ENCODE measurements at places on chromosomes 3 and 15. TPM values are rescaled to one million over a fixed set of nuclear protein-coding genes. Genes with fewer than 3 reads are reported as not detected.

GRCh38 chr3:159458010-159458409 is 530.6 kb upstream of the IL12A start:
- DNase-seq: peak; percentile 97

GRCh38 chr3:82496890-82497560 is 735.6 kb upstream of the GBE1 start:
- peak; percentile 8 for DNase-seq

- DNase-seq: no peak
Observed at GRCh38 chr3:23594894-23595670, 210.7 kb upstream of the UBE2E1 start.

DNA sequence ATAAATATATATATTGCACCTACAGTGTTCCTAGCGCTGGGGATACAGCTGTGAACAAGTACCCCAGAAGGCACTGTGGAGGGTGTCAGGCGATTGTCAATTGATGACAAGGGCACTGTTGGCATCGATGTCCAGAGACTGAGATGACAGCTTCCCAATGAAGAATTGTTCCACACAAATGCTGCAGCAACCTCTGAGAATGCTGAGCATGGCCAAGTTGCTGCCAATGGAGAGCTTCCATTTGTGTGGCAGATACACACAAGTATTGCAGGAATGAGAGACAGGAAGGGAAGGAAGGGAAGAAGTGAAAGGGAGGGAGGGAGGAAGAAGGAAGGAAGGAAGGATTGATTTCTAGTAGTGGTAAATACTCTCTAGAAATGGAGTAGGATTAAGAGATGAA is 21.9 kb downstream of the LRTM1 start:
- no peak for DNase-seq

- no peak for DNase-seq
Observed at GRCh38 chr15:87680208-87680607, 576.3 kb downstream of the NTRK3 start.

DNA sequence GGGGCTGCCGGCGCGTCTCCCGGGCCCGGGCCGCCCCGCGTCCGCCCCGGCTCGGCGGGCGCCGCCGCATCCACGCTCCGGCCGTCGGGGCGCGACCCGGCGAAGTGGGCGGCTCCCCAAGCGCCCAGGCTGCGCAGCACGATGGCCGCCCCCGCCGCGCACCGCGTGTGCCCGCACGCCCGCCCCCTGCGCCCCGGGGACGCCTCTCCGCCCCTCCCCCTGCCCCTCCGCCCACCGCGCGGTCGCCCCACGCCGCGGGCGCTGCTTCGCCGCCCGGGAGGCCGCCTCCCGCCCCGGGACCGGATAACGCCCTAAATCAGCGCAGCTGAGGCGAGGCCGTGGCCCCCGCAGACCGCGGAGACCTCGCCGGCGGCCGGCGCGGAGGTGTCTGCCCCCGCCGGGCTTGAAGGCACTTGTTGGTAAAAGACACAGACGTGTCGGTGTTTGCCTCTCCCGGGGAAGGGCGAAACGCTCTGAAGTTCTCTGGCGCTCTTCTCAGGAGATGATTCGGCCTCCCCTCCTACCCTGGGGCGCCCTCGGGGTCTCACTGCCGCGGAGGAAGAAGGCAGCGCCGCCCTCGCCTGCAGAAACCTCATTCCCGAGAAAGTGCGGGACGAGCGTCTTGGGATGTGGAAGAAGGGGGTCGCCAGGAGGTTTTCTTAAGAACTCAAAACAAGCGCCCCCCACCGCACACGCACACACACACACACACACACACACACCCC is at the start of gene BNC1:
Gene BNC1, minus strand, starts transcription at position 106 of the 725 bp plus-strand sequence. Its CDS starts 36 bp downstream, at position 70.
- DNase-seq: peak; percentile 84

- DNase-seq: no peak
Observed at GRCh38 chr3:56347219-56347871, 120.9 kb downstream of the ERC2 start.

- no peak for DNase-seq
Observed at GRCh38 chr3:159899166-159899565, 89.5 kb upstream of the IL12A start.

DNA sequence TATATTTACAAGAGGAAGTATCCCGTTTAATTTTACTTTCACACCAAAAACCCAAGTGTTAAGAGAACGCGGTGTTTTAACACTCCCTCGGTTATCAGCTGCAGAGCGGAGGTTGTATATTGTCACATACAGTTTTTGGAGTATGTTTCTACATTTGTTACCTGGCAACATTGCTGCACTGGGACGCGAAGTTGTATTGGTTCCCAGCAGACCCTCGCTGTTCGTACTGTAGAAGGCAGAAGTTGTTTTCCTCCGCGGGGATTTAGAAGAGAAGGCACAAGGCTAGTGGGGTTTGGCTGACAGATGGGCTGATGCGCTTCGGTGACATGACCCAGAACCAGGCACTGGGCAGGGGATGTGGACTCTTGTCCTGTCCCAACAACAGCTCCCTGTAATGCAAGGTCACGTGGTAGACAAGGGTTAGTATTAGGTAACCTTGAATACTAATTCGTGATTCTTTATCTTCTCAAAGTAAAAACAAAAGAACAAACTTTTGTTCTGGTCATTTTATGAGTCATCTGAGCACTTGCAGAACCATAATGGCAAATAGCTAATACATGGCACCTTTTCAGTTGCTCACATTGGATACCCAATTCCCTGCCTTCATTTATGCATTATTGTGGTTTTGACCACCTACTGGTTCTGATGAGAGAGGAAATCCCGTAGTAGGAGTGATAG is 230.4 kb upstream of the BHLHE40 start:
- DNase-seq: no peak

- no peak for DNase-seq
Observed at GRCh38 chr3:127483902-127484591, 106.5 kb downstream of the TPRA1 start.

The CYP8B1 gene
- not detected for polyA plus RNA-seq

The LDHAL6B gene
- not detected for polyA plus RNA-seq

DNA sequence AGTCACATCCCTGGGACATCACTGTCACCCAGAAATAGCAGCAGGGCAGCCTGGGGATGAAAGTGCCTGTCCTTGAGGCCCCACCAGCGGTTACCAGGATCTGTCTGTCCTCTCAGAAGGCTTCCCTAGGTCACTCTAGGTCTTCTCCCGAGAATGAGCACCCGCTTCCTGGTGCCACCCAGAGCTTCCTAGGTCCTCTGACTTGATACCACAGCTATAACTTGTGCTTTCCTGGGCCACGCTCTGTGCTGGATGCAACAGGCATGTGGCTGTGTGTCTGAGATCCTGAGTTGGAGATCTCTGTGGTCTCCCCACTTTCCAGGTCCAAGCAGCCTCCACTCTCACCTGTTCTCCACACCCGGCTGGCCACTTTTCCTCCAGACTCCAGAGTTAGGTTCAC is 25.8 kb downstream of the ARNT2 start:
- no peak for DNase-seq
